ENCODE measurements at places on chromosomes 12 and 14.

- peaks cover 4% of the 10 kb centered on the region for H3K27me3 ChIP-seq
- H3K36me3 ChIP-seq = no peaks in the 10 kb centered on the region
- no peak overlapping the region for H3K4me3 ChIP-seq
- peaks cover 2% of the 10 kb centered on the region for H3K4me1 ChIP-seq
Measured at GRCh38 chr14:60238955-60239354, 10.1 kb upstream of the PPM1A start.

DNA sequence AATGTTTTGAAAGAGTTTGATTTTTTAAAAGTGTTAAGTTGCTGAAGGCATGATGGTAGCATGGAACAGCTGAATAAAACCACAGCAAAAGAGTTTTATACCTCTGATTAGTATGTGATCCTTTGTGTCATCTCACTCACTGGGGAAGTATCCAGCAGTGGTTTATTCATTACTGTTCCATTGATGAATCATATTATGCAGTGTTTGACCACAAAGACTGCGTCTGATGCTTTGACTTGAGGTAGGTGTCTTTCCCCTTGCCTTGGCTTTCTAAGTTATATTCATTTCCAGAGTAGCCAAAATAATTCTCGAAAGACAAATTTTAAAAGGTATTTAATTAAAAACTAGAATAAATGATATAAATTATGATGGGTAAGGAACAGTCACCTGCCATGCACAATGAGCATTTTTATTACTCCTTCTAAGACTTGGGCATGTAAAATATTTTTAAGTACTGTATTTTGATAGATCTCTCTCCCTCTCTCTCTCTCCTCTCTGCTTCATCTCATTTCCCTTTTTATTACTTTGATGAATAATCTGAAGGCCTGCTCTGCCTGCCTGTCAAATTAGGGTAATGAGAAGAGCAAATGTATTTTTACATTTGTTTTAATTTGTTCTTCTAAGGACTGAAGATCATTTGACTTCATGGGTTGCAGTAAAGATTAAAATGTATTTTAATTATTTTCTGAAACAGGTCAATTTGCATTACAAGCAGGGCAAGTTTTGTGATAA lies 164.9 kb downstream of the NAV3 start:
- H3K27me3 ChIP-seq = no peaks in the 10 kb centered on the region
- H3K4me1 ChIP-seq = no peaks in the 10 kb centered on the region
- H3K4me3 ChIP-seq = no peak overlapping the region
- H3K27ac ChIP-seq = no peak overlapping the region

DNA sequence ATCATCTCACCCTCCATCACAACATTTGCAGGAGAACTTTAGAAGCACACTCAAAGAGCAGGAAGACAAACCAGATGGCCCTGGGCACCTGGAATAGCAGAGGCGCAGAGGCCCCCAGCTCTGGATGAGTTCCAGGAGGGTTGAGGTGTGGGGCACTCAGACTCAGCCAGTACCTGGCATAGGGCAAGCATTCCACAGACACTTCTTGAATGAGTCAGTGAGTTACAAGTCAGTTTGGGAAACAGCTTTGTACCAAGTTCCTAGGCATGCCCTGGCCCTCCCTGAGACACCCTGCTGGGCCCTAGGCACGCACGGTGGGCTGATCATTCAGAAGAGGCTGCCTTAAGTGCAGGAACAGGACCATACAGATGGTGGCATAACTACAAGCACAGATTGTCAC lies 54.3 kb downstream of the MAP3K9 start:
- DNase-seq = no peak
- H3K4me3 ChIP-seq = no peak overlapping the region
- peaks cover 1% of the 10 kb centered on the region for H3K4me1 ChIP-seq
- H3K27ac ChIP-seq = no peak overlapping the region
- no peaks in the 10 kb centered on the region for H3K36me3 ChIP-seq
- H3K27me3 ChIP-seq = no peaks in the 10 kb centered on the region

- H3K36me3 ChIP-seq = no peaks in the 10 kb centered on the region
- peaks cover 2% of the 10 kb centered on the region for H3K27me3 ChIP-seq
- no peak for DNase-seq
- no peaks in the 10 kb centered on the region for H3K4me1 ChIP-seq
- no peak overlapping the region for H3K4me3 ChIP-seq
- no peak overlapping the region for H3K27ac ChIP-seq
Measured at GRCh38 chr12:75760573-75761294, 249.3 kb upstream of the KRR1 start.

Data from activated CD4-positive, alpha-beta memory T cell treated with anti-CD3 and anti-CD28 coated beads, Interleukin-2, amount 10 ng/mL, durations not matched to agents 7 days and 5 days (primary cell).